ENCODE measurements at places on chromosomes 5 and 9.

DNA sequence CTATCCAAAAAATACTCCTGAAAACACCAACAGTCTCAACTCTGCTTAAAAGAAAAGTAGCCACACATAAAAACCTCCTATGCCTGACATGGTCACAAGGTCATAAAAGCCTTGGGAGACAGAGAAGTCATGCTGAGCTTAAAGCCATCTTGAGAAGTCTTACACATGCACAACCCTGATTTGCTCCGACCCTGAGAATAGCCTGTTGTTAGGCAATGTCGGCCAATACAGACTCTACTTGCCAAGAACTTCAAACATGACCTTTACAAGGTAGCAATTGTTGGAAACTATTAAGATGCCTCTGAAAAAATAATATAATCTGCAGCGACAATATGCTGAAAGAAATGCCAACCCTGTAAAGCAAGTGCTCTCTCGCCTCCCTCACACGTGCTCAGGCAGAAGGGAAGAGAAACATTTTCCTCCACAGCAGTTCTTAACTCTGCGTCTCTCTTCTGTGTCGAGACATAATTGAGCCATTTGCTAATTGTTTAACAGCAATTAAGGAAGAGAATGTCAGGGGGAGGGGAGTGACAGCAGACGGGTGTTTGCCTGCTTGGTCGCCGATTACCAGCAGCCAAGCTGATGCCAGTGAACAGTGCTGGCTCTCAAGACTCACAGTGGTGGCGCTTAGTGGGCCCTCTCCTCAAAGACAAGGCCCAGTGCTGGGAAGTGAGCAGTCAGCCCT is 393.6 kb downstream of the SPOCK1 start:
- no peak for DNase-seq

DNA sequence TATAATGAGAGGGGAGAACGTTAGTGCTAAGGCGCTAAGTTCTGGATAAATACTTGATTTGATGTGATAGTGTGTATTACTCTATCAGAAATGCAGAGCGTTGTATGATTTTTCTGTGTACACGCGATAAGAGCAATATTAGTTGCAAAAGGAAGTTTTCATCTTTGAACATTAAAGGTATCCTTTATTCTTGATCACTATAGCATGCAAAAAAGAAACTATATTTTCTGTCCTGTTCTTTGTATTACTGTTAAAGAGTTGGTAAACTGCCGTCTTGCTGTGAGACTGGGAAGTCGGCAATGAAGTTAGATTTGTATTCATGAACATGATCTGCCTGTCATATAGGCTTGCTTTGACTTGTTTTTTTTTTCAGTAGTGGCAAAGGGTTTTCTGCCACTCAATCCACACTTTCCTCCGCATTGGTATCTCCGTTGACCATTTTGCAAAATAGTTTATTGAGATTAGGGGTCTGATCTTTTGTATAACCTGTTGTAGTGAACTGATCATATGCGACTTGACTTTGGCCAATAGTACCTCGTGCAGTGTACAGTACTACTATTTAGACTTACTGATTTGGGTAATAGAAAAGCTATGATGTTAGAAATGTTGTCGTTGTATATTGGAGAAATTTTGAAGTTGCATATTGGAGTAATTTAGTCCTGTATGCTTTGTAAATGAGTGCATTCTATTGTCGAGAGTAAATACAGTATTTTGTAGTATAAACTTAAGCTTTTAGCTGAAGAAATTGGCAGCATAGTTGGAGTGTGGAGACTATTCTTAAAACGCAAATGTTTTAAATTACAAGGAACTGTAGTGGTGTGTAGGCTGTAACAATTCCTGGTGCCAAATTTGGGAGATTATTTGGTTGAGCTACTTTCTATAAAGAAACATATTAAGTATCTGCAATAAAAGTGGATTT is 1.7 kb downstream of the DENND4C start:
- DNase-seq: no peak

- DNase-seq: no peak
Observed at GRCh38 chr9:23643656-23644258, 182.3 kb downstream of the ELAVL2 start.

DNA sequence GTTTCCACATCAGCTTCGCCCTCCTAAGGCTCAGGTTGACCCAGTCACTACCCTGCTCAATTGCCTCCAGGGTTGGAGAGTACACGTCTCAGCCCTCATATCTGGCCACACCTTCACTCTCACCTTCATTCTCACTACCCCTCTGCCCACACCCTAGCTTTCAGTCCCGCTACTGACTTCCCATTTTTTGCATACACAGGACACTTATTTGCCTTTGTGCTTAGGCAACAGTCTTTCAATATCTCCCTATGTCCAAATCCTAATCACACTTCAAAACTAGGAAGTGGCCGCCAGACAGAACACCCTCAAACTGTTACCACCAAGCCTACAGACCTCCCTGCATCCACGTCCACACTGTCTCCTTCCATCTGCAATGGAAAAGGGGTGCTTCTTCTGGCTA is 10.9 kb downstream of the MCTP1 start:
- DNase-seq: no peak

DNA sequence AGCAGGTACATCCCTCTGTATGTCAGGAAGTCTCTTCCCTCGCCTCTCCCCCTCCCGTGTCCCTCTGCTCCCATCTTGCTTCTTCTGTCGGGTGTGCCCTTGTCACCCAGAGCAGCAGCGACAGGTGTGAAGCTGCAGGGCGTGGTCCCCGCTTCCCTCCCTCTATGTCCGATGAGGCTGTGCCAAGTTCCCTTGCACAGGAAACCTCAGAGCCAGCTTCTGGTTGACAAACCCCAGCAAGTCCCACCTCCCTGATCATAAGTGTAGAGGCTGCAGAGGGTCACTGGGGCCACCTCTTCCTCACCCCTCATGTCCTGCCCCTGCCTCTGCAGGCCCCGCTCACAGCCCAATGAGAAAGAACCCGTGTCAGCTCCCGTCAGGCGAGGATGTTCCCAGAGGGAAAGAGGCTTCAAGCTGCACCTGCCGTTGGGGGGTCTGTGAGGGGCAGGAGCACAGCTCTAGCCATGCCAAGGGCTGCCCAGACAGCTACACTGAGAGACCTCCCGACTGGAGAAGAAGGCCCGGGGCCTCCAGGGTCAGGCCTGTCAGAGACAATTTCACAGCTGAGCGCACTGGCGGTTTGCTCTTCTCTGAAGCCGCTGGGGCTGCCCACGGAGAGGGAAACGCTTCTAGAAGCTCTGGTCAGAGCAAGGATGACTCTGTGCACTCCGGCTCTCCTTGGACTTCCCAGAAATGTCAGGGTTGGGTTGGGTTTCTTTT is 73.3 kb downstream of the AK8 start:
- DNase-seq: no peak

DNA sequence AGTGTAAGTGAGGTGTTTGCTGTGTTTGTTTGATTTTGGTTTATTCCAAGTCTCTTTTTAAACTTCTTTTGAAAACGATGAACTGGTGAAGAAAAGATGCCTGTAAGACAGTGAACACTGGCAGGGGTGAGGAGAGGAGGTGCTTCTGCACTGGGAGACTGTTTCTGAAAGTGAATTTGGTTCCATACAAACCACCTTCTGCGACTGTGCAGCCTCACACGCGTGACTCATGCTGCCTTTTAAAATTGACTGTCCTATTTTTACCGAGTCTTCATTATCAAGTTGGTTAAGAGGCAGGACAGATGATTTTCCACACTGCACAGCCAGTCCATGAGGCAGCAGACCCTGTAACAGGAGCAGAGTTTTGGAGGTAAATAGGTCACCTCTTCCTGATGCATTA is 340.6 kb downstream of the MTRR start:
- DNase-seq: no peak

DNA sequence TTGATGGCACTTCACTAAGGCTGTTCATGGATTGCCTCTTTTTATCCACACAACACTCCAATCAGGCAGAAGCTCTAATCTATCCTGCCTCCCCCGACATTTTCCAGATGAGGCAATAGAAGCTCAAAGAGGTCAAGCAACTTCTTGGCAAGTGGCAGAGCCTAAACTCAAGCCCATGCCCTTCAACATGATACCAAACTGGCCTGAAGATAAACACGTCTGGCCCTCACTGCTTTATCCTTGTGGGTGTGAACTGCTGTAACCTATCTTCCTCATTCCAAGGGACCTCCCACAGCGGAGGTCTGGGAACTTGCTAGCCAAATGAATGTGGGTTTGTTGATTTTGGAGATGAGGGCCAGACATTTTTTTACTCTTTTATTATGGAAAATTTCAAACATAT is 9.5 kb downstream of the SLC35A4 start:
- no peak for DNase-seq

DNA sequence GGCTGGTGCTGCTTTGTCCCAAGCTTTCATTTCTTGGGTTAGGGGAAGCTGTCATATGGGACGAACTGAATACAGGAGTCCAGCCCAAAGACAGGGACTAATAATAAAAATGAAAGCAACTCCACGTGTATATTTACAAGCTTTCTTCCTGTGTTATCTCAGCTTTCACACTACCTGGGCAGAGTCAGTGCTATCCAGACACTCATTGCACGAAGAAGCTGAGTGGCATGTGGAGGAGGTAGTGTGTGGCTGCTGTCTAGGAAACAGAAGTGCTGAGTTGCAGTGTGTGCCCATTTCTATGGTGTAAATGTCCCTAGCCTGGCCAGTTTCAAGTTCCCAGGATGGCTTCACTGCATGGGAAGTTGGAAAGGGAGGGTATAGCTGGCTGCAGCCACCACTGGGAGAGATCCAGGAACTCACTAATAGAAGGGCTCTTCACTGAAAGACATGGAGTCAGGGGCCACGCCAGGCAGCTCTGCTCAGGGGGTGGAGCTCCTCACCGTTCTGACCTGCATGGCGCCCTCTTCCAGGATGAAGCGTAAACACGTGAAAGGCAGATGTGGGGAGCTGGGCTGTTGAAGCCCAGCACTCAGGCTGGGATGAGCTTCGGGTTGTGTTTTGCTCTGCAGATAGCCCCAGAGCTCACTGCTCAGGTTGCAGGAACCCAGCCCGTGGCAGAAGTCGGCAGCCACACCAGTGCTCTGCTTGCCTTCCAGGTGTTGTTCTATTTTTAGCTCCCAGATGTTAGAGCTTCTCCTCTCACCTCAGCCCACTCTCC is 116.9 kb downstream of the IRX2 start:
- DNase-seq: no peak

DNA sequence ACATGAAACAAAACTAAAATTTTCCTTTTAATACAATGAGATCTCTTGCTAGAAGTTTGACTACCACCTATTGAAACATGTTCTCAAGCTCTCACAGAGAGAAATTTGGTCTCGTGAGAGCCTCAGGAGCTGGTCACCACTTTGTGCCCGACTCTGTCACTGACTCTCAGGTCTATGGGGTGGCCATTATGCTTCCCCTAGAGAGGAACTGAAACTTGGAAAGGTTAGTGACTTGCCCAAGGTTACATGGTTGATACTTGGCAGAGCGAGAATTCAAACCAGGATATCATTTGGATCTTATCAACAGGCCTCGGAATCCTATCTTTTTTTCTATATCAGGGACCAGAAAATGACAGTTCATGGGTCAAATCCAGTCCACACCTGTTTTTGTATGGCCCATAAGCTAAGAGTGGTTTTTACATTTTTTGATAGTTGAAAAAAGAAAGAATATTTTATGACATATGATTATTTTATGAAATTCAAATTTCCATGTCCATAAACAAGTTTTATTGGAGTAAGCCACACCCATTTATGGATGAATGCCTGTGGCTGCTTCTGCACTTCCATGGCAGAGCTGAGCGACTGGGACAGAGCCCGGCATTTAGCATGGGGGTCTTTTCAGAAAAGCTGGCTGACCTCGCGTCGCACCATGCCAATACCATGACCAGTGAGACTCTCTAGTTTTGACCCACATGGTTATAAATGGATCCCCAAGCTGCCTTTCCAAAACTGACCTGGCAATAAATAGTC is 44.8 kb upstream of the EQTN start:
- DNase-seq: no peak

DNA sequence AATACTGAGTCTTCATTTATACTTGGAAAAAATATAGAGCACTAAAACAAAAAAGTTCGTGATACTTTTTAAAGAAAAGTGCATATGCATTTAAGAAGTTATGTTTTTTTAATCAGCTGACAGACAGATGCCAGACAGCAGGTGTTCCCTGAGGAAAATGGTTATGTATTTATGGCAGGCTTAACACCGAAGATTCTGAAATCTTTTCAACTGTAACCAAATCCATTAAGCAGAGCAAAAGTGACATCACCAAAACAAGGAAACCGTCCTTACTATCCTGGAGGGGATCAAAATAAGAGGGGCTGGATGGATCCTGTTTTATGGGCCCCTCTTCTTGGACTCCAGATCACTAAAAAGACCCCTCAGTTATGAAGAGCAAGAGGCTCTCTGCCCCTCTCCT is 404.9 kb upstream of the ADAMTS16 start:
- DNase-seq: no peak

DNA sequence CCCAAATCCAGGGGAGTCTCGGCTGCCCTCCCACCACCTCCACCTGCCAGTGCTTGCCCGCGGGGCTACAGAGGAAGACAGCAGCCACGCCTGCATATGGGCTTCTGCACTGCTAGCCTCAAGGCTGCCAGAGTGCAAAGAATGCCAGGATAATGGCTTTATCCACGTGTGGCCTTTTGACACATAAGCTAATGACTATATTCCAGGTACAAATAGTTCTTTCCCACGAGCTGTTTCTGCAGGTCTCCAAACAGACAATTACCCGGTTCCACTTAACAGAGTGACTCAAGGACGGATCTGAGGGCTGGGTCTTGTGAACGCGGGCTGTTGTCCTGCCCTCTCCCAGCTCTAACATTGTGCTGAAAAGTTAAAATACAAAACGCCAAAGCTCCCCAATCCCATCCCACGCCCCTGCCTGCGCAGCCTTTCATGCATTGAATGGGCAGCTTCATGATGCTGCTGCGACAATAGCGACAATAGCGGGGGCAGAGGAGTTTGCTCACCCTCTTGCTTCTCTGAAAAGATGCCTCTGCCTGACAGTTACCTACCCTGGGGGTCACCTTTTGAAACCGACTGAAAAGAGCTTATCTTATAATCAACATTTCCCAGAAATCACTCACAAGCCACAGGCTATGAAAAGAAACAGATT is 39.1 kb upstream of the MSH3 start:
- DNase-seq: no peak

GRCh38 chr9:95131023-95131943 is 186.2 kb downstream of the FANCC start:
- DNase-seq: peak; percentile 84

- DNase-seq: peak; percentile 44
Observed at GRCh38 chr5:172642926-172643871, 2.1 kb downstream of the NEURL1B start.

- no peak for DNase-seq
Observed at GRCh38 chr9:104969116-104969515, 41.2 kb upstream of the ABCA1 start.

- no peak for DNase-seq
Observed at GRCh38 chr5:42812620-42813019, 928 bp upstream of the SELENOP start.

DNA sequence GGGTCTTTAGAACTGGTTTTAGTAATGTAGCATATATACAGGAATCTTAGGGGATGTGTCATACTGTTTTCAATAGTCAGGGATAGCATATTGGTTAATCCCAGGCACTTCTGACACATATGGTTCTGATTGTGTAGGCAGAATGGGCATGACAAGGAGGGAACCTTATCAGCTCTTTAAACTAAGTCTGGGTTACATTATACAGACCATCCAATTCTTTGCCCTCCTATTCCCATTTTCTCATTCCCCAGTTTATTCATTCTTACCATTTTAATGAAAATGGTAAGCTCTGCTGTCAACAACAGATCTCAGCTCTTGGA is 85.1 kb downstream of the NDUFAF2 start:
- no peak for DNase-seq

- no peak for DNase-seq
Observed at GRCh38 chr5:123599171-123599570, 87.2 kb downstream of the CSNK1G3 start.

All from right forelimb (tissue), 1 donor.